Kidney epithelial cell (primary cell): ENCODE measurements at places on chromosomes 2 and 18.

DNA sequence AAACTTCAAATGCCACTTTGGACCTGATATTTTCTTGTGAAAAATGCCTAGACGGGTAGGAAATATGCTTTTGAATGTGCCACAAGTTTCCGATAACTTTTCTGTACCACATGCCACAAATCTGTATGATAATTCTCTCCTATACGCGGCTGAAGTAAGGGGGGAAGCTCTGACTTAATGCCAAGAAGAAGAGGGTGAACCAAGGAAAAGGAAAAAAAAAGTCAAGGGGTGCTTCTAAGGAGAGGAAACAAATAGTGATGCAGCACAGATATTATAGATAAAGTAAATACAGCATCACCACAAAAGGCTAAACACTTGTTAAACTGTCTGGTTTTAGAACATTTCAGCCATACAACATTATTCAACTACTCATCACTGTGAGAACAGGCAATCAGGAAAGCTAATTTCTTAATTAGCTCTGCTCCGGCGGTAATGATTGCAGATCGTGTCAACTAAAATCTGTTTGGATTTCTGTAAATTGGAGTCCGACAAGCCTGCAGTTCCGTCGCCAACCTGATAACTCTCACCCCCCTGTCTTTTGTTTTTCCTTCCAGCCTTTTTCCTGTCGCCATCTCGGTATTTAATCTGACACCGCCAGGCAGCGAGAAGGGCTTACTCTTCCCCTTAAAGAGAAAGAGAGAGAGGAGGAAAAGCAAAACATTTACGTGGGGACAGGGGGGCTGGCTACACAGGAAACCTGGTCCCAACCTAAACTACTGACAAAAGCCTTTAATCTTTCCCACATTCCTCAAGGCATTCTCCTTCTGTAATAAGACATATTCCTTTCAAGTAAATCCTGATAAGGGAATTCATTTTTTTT is 67.5 kb downstream of the ZEB2 start:
- DNase-seq: no peak

- DNase-seq: no peak
These were observed 309.3 kb downstream of the ZNF521 start for GRCh38 chr18:25042641-25043051.

GRCh38 chr18:46794607-46795006 is 37.8 kb upstream of the ST8SIA5 start:
- no peak for DNase-seq

GRCh38 chr18:75070625-75071483 is 138.1 kb downstream of the PTGR3 start:
- DNase-seq: peak; percentile 91

- no peak for DNase-seq
These were observed 44.0 kb upstream of the DSG1 start for GRCh38 chr18:31273812-31274527.

GRCh38 chr2:212078103-212078502 is 460.5 kb downstream of the ERBB4 start:
- no peak for DNase-seq

DNA sequence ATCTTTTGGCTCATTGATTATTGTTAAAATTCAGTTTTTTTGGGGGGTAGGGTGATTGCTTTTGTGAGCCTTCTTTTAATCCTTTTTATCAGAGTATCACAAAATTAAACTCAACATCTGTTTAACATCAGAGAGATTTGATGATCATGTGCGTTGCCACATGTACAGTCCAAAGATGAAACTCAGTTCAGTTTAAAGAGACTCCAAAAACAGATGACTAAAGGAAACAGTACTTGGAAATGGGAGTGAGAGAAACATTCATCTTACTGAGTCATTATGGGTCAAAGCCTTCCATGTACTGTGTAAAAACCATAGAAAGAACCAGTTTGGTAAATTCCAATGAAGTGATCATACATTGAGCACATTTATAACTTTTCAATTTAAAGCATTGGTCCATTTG is 53.0 kb downstream of the LYPD6 start:
- DNase-seq: no peak

DNA sequence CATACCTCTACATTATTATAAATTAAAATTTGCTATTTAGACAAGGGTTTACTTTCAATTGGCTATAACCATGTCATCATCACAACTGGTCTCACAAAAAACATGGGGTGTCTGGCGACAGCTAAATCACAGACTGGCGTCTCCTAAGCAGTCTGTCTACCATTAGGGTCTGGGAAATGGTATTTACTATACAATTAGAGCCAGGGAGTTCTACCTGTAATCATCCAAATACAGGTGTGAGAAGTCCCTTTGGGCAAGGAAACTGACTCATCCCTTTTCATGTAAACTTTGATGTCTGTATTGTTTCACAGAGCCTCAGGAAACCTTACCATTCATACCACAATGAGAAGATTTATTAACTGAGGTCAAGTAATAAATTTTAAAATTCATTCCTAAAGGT is 126.7 kb downstream of the OLA1 start:
- DNase-seq: no peak

- no peak for DNase-seq
These were observed 243.7 kb downstream of the LTBP1 start for GRCh38 chr2:33190393-33190937.

DNA sequence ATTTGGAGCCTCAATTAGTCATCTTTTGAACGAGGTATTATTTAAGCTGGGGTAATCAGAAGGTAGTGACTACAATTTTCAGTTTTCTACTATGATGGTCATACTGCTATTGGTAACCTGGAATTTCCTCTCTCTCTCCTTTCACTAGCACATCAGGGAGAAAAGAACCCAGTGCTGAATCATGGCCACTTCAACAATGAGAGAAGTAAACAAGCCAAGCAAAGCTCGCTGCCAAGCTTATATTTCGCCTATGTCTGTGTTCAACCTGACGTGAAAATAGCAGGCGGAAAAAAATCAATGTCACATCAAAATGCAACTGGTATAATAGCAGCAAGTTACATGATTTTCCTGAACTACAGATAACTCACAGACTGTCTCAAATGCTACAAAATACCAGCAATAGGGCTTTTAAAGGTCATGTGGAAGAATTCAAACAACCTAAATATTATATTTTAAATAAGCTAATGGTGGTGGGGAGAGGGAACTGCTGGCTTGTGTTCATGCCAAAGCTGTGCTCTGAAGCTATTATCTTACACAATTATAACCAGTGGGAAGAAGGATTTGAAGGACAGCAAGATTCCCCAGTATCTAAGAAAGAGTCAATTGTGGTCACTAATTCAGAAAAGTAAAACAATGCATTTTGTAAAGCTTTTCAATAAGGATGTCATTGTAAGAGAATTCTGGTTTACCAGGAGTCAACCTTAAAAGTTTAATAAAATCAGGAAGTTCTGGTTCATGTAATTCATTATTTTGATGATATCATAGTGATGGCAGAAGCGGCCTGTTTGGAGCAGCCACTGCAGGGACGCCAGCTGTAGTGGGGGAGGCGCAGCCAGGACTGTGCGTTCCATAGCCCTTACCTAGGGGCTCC is 38.0 kb downstream of the RNF152 start:
- DNase-seq: no peak

- DNase-seq: no peak
These were observed 190.1 kb downstream of the ZNF385B start for GRCh38 chr2:179671043-179671981.

DNA sequence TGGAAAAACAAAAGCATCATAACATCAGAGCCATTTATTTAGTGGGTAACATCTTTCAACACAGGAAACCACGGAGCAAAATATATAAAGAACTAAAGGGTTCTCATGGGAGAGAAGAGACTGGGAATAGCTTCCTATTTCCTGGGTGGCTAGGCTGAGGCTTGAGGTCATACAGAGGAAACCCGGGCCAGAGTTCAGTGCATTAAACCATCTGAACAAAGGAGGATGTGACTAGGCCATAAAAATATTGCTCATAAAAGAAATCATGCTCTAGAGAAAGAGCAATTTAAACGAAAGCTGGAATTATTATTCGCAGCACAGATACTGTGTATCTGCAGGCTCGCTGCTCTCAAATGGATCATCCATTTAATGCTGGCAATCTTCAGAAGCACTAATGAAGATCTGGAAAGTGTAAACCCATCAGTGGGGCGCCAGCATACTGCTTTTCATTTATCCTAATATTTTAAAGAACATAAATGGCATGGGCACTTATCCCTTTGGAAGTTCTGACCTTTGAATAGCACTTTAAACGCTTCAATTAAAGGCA is 83.3 kb downstream of the GALNT14 start:
- DNase-seq: no peak

DNA sequence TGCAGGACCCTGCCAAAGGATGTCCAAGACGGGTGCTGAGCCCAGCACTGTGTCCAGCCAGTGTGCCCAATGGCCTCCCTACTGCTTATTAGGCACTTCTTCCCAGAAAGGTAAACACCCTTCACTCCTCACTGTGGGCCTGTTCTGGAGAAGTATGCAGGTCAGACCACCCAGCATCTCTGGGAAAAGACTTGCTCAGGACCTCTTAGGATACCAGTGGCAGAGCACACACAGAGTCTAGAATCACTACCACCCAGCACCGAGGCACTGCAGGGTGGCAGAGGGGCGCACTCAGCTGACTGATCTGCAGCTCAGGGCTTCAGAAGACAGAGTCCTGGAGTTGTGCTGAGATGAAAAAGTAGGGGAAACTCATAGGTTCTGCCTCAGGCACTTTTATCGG is 25.8 kb downstream of the XDH start:
- DNase-seq: no peak

GRCh38 chr2:241926541-241927311 is 57.2 kb downstream of the RTP5 start:
- DNase-seq: peak; percentile 16

GRCh38 chr2:173612354-173612753 is 257.7 kb downstream of the CDCA7 start:
- no peak for DNase-seq

- peak; percentile 84 for DNase-seq
These were observed 384.6 kb downstream of the STK39 start for GRCh38 chr2:167862782-167863181.

- DNase-seq: no peak
These were observed 501.4 kb downstream of the FBXO15 start for GRCh38 chr18:73646196-73646595.

DNA sequence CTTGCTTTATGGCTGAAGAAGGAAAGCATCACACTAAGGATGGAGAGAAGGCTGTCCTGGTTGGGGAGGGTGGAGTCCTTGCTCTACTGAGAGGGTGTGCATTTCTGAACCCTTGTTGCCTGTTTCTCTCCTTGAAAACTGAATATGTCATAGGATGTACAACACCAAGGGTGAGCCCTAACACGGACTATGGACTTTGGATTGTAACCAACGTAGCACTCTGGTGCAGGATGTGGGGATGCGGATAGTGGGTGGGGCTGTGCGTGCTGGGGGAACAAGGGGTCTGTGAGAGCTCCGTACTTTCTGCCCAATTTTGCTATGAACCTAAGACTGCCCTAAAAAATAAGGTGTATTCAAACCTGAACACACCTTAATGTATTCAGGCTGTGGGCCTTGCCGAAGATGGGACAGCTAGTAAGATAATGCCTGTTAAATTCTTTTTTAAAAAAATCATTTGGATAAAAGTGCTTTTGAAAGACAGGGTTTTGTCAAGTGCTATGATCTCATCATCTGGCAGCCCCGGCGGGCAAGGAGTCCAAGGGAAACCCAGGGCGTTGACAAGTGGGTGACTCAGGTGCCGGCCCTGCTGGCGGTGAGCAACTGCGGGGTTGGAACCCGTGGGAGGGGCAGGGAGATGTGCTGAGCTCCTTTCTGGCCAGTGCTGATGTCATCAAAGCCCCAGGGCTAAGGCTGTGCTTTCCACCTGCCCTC is 54.0 kb downstream of the GATA6 start:
- peak; percentile 94 for DNase-seq

- no peak for DNase-seq
These were observed 44.8 kb downstream of the KCMF1 start for GRCh38 chr2:85015653-85016360.

DNA sequence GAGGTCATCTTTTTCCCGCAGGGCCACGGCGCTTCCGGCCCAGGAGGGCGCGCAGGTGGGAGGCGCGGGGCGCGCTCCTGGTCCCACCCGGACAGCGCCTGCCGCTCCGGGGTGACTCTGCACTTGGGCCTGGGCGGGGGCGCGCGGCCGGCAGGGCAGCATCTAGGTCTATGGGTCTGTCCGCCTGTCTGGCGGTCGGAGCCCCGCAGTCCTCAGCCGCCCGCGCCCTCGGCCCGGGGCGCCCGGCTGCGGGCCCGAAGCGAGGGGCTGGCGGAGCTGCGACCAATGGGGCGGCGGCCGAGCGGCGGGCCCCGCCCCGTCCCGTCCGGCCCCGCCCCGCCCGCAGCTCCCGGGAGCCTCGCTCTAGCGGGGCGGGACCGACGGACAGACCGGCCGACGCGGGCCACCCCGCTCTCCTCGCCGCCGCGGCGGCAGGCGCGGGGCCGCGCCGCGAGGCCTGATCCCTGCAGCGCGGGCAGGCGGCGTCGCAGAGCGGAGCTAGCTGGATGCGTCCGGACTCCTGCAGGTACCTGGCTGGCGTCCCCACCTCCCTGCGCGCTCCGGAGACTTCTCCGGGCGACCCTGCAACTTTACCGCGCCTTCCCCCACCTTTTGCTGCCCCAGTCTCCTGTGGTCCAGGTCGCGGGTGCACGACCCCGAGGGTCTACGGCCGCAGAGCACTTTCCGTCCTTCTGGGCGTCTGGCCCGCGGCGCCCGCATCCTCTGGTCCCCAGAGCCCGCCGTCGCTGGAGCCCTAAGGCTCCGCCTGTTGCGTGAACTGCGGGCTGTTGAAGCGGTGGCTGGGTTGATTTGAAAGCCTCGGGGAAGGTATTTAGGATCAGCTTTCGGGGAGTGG is at the start of gene KCNS3:
KCNS3 (plus strand) TSS at position 387 of the 856 bp plus-strand sequence. CDS start 52,342 bp downstream, outside the sequence.
- no peak for DNase-seq

- no peak for DNase-seq
These were observed 623.5 kb downstream of the DCC start for GRCh38 chr18:52963481-52963880.

GRCh38 chr2:202870431-202871299 is 901 bp downstream of the ICA1L start:
- DNase-seq: peak; percentile 34

GRCh38 chr2:16999347-17000183 is 333.9 kb upstream of the CYRIA start:
- no peak for DNase-seq

DNA sequence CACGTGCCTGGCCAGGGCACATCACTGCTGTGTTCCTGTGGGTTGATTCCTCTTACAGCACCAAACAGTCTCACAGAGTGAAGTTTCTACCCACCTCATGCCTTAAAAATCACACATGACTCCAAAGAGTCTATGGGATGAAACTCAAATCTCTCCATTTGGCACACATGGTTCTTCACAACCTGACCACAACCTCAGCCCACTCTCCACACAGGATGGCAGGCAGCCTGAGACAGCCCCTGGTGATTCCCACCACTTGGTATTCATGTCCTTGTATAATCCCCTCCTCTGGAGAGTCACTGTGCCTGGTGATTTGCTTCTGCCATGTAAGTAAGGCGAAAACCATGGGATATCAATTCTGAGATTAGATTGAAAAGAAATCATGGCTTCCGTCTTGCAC is 46.2 kb downstream of the LBH start:
- DNase-seq: no peak

GRCh38 chr2:217262911-217263310 is 403.0 kb upstream of the TNP1 start:
- DNase-seq: no peak
